ENCODE measurements at places on chromosomes 6 and 20.

- no peak for DNase-seq
These were observed 77.5 kb upstream of the RIPOR2 start for GRCh38 chr6:25013246-25013645.

- peak; percentile 49 for DNase-seq
These were observed 523 bp downstream of the TMEM30A start for GRCh38 chr6:75283907-75284631.

DNA sequence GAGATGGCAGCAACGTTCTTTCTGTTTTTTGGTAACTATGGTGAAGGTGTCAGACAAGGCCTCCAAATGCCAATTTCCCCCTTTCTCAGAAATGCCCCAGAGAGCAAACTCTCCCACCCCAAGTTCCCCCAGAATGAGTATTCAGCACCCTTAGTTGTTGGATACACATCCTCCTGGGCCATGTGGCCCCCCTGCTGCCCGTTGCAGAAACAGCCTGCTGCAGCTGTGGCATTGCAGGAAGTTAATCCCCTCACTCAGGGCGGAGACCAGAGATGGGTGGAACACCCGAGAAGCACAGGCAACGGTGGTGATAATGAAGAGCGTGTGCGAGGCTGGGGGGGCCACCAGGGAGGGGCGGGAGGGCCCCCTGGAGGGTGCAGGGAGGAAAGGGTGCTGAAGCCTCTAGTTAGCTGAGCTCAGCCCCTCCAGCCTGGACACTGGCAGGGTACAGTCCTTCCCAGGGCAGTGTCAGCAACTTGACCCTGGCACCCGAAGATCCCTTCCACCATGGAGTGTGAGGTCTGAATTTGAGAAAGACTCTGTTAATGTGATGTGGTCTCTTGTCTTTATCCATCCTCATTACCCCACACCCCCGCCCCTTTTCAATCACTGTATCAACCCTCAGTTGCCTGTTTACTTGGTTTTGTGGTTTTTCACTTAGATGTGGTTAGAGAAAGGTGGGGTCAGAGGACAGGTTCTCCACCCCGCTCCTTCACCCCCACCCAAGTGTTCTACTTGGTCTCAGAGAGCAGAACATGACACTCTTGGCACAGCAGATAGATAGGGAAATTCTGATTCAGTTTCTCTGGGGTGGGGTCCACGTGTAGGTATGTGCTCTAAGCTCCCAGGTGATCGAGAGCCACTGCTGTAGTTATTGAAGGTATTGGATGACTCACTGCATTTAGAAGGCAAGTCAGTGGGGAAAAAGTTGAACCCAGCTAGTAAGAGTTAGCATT, 208.8 kb upstream of the SUPT3H start:
- peak; percentile 60 for DNase-seq

DNA sequence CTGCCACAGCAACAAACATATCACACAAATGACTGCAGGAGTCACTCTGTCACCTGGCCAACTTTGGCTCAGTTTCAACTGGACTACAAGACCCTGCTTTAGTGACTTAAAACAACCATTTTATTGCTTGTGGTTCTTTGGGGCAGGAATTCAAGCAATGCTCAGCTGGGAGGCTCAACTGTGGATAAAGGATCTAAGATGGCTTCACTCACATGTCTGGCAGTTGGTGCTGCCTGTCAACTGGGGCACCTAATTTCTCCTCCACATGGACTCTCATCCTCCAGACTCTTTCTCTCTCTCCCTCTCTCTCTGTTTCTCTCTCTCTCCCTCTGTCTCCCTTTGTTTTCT, 2.8 kb upstream of the EPB41L2 start:
- no peak for DNase-seq

- no peak for DNase-seq
These were observed 20.8 kb downstream of the PLCB1 start for GRCh38 chr20:8152847-8153246.

- no peak for DNase-seq
These were observed 1950.9 kb upstream of the DEFB115 start for GRCh38 chr20:29306390-29307072.

DNA sequence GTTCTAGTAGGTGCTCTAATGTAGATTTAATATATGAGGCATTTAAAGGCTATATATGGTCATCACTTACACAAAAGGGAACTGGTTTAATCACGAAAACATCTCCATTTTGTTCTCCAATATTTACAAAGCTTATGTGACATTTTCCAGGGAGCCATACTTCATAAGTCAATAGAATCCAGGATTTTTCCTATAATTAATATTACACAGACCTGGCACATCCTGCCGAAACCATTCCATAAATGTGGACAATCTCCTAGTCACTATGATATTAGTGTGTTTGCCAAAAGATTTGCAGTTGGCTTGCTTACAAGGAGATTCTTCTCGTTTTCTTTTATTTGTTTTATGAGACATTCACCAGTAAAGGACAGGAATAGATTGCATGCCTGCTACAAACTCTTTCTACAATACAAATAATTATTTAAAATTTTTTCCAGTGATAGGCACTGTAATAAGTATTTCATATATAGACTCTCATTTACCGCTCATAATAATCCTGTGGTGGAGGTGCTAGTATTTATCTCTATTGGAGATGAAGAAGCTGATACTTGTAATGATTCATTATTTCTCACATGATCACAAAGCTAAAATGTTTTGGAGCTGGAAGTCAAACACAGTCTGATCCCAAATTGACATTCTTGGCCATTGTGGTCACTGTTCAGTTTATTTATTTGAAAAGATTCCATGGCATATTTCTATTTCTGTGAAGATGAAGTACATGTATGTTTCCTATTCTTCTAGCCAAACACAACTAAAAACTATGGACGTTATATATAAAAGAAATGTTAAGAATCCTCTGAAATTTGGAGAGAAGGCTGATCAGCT, 597.0 kb downstream of the HTR1B start:
- no peak for DNase-seq

- no peak for DNase-seq
These were observed 30.9 kb downstream of the GLP1R start for GRCh38 chr6:39079197-39080125.

All from Peyer's patch (tissue), 4 donors.